Naive thymus-derived CD4-positive, alpha-beta T cell (primary cell): ENCODE measurements at places on chromosomes 4 and X.

- DNase-seq: peak; percentile 24
- H3K27me3 ChIP-seq: no peaks in the 10 kb centered on the region
- H3K36me3 ChIP-seq: peaks cover 20% of the 10 kb centered on the region
- H3K27ac ChIP-seq: peak overlapping the region; percentile 84
- peaks cover 18% of the 10 kb centered on the region for H3K4me1 ChIP-seq
These were observed 1.3 kb downstream of the NOP14 start for GRCh38 chr4:2961811-2962441.

DNA sequence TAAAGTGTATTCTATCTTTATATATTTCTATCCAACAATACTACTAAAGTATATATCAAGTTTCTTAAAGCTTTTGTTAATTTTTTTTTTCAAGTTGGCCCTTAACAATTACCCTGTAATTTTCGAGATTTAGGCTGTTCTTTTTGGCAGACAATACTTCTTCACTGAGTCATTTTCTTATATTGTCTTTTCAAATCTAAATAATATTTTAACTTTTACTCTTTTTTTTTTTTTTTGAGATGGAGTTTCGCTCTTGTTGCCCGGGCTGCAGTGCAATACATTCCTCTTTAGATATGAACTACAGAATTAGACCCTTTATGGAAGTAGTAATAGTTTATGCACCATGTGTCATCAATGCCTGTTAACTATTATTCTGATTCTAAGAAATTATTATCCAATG, 120.7 kb downstream of the GLRA3 start:
- H3K27me3 ChIP-seq: no peaks in the 10 kb centered on the region
- no peak overlapping the region for H3K27ac ChIP-seq
- H3K36me3 ChIP-seq: no peaks in the 10 kb centered on the region

GRCh38 chr4:37749398-37749988, 63.3 kb upstream of the RELL1 start:
- H3K4me3 ChIP-seq: no peak overlapping the region
- no peak overlapping the region for H3K27ac ChIP-seq
- no peaks in the 10 kb centered on the region for H3K36me3 ChIP-seq
- H3K4me1 ChIP-seq: peaks cover 5% of the 10 kb centered on the region
- H3K27me3 ChIP-seq: no peaks in the 10 kb centered on the region
- no peak for DNase-seq

- no peaks in the 10 kb centered on the region for H3K4me1 ChIP-seq
- no peaks in the 10 kb centered on the region for H3K27me3 ChIP-seq
- no peaks in the 10 kb centered on the region for H3K36me3 ChIP-seq
- no peak for DNase-seq
These were observed 45.2 kb upstream of the ELF2 start for GRCh38 chr4:139222215-139222614.

DNA sequence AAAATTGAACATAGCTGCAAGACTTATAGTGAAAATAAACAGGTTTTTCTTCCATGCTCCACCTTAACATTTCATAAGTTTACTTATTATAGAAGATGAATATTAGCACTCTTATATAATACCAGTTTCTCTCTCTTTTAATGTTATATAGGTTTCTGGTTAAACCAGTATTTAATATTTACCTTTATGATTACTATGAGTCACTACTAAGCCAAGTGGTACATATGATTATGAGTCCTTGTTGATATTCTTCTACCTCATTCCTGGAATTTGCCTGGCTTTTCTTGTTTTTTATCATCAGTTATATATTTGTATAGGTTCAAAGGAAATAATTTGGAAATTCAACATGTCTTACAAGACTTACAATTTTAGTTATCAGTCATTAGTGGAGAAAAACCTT, 89.9 kb upstream of the MAOA start:
- no peaks in the 10 kb centered on the region for H3K27me3 ChIP-seq
- no peak overlapping the region for H3K27ac ChIP-seq
- H3K36me3 ChIP-seq: no peaks in the 10 kb centered on the region
- no peak overlapping the region for H3K4me3 ChIP-seq
- no peaks in the 10 kb centered on the region for H3K4me1 ChIP-seq

GRCh38 chr4:88196523-88197185, 38.2 kb upstream of the ABCG2 start:
- no peak for DNase-seq
- H3K27ac ChIP-seq: no peak overlapping the region
- H3K27me3 ChIP-seq: no peaks in the 10 kb centered on the region
- no peaks in the 10 kb centered on the region for H3K4me1 ChIP-seq
- no peaks in the 10 kb centered on the region for H3K36me3 ChIP-seq

DNA sequence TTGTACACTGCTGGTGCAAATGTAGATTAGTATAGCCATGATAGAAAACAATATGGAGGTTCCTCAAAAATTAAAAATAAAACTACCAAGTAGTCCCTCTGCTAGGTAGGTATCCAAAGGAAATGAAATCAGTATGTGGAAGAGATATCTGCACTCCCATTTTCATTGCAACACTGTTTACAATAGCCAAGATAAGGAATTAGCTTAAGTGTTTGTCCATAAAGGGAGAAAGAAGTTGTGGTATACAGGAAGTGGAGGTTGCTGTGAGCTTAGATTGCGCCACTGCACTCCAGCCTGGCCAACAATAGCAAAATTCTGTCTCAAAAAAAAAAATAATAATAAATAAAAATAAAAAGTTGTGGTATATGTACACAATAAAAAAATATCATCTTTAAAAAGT, 325.0 kb upstream of the EMCN start:
- no peak overlapping the region for H3K4me3 ChIP-seq
- DNase-seq: no peak
- no peaks in the 10 kb centered on the region for H3K27me3 ChIP-seq
- no peak overlapping the region for H3K27ac ChIP-seq

GRCh38 chr4:34720571-34720970, 1523.7 kb downstream of the ARAP2 start:
- no peak overlapping the region for H3K4me3 ChIP-seq
- no peak for DNase-seq
- no peak overlapping the region for H3K27ac ChIP-seq
- H3K36me3 ChIP-seq: no peaks in the 10 kb centered on the region

DNA sequence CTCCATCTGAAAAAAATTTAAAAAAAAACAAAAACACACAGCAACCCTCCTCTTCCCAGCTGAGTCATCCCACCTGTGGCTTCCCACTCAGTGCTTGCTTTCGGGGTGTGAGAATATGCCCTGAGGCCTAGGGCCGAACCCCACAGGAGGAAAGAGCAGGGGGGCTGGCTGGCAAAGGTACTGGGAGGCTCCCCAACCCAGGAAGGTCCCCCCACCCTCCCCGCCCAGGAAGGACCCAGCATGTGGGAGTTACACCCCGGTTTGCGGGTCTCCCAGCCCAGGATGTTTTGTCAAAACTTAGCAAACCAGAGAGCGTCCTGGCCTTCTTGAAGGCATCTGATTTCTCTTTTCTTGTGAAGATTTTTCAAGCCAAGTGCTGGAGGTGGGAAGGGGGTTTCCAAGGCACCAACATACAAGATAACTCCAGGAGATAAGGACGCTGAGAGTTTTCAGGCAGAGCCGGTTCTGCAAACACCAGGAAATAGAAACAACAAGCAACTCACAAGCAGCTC, 25.7 kb upstream of the CSF2RA start:
- no peaks in the 10 kb centered on the region for H3K36me3 ChIP-seq
- H3K4me3 ChIP-seq: no peak overlapping the region
- no peaks in the 10 kb centered on the region for H3K4me1 ChIP-seq
- peak; percentile 13 for DNase-seq

- H3K4me3 ChIP-seq: no peak overlapping the region
- no peaks in the 10 kb centered on the region for H3K4me1 ChIP-seq
- no peaks in the 10 kb centered on the region for H3K27me3 ChIP-seq
These were observed 43.6 kb downstream of the TIGD4 start for GRCh38 chr4:152735906-152736305.

DNA sequence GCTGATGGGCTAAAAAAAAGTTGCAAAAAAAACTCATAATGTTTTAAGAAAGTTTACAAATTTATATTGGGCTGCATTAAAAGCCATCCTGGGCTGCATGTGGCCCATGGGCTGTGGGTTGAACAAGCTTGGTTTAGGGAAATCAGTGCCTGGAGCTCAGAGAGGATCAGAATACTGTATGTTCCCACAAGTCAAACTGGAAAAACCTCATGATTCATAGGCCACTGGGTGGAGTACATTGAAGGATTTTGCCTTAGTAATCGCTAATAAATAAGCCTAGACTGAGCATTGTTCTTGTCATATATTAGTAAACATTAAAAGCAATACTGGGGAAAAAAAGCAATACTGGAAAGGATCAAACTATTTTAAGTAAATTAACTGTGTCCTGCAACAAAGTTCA, 246.3 kb upstream of the TAPT1 start:
- H3K36me3 ChIP-seq: no peaks in the 10 kb centered on the region
- no peaks in the 10 kb centered on the region for H3K4me1 ChIP-seq
- no peak for DNase-seq
- no peak overlapping the region for H3K4me3 ChIP-seq
- no peaks in the 10 kb centered on the region for H3K27me3 ChIP-seq
- no peak overlapping the region for H3K27ac ChIP-seq

DNA sequence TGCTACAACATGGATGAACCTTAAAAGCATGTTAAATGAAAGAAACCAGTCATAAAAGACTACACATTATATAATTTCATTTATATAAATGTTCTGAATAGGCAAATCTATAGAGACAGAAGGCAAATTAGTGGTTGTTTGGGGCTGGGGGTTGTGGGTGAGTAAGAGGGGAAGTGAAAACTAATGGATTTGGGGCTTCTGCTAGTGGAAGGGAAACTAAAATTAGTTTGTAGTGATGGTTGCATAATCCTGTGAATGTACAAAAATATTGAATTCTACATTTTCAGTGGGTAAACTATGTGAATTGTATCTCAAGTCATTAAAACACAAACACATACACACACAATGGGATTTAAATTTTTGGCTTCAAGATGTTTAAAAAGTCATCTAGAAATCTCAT, 25.4 kb upstream of the LIMCH1 start:
- H3K4me1 ChIP-seq: no peaks in the 10 kb centered on the region
- DNase-seq: no peak
- H3K27me3 ChIP-seq: no peaks in the 10 kb centered on the region
- H3K36me3 ChIP-seq: no peaks in the 10 kb centered on the region

GRCh38 chr4:113587156-113587555, 174.4 kb downstream of the CAMK2D start:
- no peaks in the 10 kb centered on the region for H3K36me3 ChIP-seq
- no peak for DNase-seq
- no peak overlapping the region for H3K4me3 ChIP-seq
- H3K27me3 ChIP-seq: no peaks in the 10 kb centered on the region

- no peaks in the 10 kb centered on the region for H3K36me3 ChIP-seq
- H3K4me1 ChIP-seq: no peaks in the 10 kb centered on the region
- no peak for DNase-seq
- no peak overlapping the region for H3K27ac ChIP-seq
- H3K4me3 ChIP-seq: no peak overlapping the region
These were observed 571 bp upstream of the EDA start for GRCh38 chrX:69615342-69615741.

DNA sequence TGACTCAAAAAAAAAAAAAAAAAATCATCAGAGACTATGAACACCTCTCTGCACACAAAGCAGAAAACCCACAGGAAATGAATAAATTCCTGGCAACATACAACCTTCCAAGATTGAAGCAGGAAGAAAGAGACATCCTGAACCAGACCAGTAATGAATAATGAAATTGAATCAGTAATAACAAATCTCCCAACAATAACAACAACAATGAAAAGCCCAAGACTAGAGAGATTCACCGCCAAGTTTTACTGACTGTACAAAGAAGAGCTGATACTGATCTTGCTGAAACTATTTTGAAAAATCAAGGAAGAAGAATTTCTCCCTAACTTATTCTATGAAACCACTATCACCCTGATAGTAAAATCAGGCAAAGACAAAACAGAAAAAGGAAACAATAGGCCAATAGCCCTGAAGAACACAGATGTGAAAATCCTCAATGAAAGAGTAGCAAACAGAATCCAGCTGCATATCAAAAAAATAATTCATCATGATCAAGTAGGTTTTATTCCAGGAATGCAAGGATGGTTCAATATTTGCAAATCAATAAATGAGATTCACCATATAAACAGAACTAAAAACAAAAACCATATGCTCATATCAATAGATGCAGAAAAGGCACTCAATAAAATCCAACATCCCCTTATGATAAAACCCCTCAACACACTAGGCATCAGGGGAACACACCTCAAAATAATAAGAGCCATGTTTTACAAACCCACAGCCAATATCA, 31.0 kb upstream of the PLK4 start:
- DNase-seq: peak; percentile 1
- no peaks in the 10 kb centered on the region for H3K27me3 ChIP-seq
- no peaks in the 10 kb centered on the region for H3K36me3 ChIP-seq

DNA sequence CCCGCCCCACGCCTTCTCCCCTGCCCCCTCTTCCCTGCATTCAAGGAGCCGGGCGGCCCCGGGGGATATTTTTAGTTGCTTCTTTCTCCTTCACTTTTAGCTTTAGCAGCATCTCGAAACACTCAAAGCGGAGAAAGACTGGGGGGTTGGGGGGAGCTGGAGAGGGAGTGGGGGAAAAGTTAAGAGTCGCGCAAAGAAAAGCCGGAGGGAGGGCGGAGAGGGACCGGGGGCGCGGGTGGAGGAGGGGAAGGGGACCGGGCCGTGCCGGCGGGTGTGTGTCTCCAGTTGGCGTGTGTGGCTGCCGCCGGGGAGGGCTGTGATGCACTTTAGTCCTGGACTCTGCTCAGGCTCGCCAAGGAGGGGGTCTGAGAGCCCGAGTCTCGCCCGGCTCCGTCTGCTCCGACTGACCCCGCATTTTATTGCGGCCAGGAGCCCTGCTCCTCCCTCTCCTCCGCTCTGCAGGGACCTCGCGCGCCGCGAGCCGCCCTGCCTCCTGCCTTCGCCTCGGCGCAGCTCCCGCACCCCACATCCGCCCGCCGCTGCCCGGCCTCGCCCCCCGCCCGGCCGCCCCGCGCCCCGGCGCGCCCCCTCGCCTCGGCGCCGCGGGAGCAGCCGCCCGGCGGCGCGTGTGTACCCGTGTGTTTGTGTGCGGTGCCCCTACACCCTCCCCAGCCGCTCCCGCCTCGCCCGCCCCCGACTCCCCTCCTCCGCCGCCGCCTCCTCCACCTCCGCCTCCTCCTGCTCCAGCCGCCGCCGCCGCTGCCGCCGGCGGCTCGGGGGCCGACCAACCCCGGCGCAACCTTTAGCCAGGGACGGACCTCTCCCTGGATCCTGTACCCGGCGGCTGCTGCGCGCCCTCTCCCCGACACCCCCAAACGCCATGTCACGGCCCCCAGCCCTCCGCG, 1.4 kb downstream of the ZNF827 start:
- peak overlapping the region; percentile 92 for H3K4me3 ChIP-seq
- H3K36me3 ChIP-seq: no peaks in the 10 kb centered on the region
- H3K27me3 ChIP-seq: no peaks in the 10 kb centered on the region
- DNase-seq: peak; percentile 46
